ENCODE measurements at places on chromosomes 6 and 20. TPM values are rescaled to one million over a fixed set of nuclear protein-coding genes. Genes with fewer than 3 reads are reported as not detected.

The EDN1 gene
- total RNA-seq = 9.0 TPM

The MUCL3 gene
- total RNA-seq = not detected

The MUC21 gene
- not detected for total RNA-seq

The CNR1 gene
- total RNA-seq = 1.7 TPM

The DDO gene
- 4.4 TPM for total RNA-seq

The C6orf58 gene
- not detected for total RNA-seq

The PLCB1 gene
- 7.3 TPM for total RNA-seq

The PKIB gene
- total RNA-seq = not detected

The THBD gene
- total RNA-seq = 96.7 TPM

The BMP7 gene
- total RNA-seq = 15.1 TPM

The DOK5 gene
- 11.6 TPM for total RNA-seq

The LY6G6D gene
- total RNA-seq = not detected

The ZNF334 gene
- 1.3 TPM for total RNA-seq
